ENCODE measurements at places on chromosomes 3 and 15.

- DNase-seq, result no peak
These were observed 272.6 kb upstream of the ZPLD1 start for GRCh38 chr3:102162251-102162650.

DNA sequence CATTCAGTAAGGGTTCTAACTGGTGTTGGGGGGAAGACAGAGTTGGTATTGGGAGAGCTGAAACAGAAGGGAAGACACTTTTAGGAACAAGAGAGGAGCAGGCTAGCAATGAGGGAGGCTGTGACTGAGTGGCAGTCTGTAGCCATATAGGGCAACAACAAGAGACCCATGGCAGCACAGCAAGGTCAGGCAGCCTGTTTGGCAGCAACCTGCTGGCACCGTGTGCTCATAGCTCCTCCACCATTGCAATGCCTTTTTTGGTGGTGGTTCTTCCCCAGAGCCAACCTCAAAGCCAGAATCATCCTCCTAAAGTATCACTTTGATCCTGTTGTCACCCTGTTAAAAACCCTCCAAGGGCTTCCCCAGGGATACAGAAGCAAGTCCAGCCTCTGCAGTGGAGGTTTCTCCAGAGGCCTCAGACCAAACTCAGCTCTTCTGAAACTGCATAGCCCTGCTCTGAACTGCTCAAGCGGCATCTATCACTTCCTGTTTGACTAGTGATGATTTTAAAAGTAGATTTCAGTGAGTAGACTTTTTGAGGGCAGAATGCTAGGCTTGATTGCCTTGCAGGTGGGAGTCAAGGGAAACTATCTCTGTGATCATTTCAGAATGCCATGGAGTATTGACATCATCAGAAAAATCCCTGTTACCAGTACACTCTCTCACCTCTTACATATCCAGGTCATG, 176.9 kb downstream of the STAC start:
- DNase-seq, result no peak

DNA sequence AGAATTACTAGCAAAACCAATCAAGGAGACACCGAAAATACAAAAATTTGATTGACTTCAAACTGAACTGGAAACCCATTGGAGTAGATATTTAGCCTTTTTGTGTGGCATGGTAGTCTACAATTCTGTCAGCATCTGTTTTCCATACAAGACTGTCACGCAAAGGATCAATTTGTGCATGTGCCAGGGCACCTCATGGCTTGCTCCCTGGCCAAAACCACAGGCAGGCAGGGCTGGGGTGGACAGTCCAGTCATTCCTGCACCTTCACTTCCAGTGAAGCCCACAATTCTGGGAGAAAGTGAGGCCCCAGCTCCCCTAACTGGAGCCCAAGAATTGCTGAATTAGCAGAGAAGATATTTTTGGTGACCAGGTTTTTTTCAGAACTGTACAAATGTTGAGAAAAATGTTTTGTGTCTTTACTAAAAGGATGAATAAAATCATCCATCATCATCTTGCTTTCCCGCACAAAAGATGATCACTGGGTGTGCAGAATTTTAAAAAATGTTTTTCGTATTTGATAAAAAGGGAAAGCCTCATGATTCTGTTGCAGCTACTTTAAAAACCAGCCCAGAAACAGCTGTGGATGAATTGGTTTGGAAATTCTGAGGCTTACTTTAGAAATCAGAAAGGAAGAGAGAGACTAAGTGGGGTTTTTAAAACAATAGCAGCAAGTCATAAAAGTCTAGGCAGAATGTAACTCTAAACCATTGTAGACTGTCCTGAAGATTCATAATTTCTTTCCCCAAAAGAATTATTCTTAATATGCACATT, 86.4 kb downstream of the PCCB start:
- no peak for DNase-seq

DNA sequence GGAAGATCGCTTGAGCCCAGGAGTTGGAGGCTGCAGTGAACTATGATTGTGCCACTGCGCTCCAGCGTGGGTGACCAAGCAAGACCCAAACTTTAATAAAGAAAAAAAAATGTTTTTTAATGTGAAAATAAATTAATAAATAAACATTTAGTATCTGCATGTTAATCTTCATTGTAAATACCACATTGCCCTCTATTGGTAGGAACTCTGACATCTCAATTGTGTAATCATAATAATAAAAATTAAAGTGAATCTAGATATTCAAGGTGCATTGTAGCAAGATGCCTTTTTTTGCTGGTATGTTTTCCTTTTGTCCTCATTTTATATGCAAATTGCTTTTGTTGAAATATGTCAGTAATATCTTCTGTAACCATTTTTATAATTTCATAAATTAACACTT, 95.0 kb upstream of the LIMD1 start:
- no peak for DNase-seq

DNA sequence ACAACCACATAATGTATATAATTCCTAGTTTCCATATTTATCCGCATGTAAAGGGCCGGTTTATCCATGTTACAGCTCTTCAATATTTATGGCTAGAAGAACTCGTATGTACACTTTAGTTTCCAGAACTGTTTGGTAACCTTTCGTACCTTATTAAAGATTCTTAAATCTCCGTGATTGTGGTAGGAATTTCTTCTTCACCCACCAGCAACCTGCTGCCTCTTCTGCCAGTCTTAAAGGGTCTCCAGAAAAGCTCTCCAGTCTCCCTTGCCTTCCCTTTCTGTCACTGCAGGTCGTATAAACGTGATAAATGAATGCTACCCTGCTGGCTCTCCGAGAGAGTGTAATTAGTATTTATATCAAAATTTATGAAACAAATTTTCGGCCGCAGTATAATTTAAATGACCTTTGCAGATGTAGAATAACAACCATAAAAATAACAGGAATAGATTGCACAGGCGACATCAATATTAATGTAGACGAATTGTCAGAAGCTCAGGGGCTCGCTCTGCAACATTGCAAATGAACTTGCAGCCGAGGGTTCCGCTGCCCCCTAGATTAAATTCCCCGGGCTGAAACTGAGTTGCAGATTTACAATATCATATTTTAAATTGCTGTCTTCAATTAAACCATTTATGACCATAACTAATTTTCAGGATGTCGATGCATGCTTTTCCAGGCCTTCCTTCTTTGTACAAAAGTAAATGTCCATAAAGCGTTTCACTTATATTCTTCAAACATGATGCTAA, 5.4 kb downstream of the ZIC1 start:
- no peak for DNase-seq

DNA sequence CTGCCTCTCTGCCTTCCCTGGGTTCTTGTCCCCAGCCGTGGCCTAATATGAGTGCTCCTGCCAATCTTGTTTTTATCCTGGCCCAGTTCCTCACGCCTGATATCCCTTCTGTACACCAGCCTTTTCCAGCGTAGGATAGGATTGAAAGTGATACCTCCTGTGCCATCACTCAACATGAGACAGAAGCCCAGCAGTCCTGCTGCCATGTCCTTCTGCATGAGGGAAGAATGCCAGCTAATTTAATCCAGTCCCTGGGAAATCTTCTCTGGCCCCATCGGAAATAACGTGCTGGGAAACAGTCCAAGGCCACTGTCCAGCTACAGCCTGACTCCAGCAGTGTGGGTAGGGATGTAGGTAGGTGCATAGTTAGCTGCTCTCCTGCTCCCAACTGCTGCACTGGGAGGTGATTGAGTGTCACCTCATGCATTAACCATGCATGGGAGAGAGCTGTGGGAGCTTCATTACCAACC, 92.0 kb upstream of the TPM1 start:
- no peak for DNase-seq

DNA sequence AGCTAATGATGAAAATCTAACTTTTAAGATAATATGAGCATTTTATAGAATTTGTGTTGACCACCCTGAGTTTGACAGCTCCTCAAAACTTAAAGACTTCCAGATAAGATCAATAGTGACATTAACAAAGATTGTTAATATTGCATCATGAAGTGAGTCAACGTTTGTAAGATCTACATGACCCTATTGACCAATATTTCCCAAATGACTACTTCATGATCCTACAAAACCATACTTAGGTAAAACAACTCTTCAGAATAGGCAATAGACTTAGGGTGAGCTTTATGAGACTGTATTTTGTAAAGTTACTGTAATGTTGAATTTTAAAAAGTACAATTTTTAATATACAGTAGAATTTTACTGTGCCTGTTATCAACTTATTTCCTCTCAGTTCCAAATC, 422.7 kb upstream of the ALCAM start:
- DNase-seq, result no peak
